D721Med (cell line): ENCODE measurements at places on chromosomes 12 and 14.

GRCh38 chr12:111937429-111937828, 75.5 kb downstream of the TMEM116 start:
- DNase-seq, result no peak

DNA sequence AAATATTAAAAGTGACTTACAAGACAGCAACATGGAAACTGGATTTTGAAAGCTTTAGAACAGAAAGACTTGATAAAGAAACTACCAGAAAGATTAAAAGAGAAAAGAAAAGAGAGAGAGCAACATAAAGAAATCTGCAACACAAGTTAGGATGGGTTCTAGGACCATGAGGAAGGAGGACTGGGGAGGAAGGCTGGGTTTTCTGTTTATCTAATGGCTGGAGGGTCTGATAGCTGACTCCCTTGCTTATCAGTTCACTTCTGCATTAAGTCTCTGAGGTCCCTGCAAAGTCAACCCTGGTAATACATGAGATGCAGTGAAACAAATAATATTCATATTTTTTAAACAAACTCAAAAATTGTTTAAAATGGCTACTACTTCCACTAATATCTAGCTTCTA, 90.1 kb downstream of the RPAP3 start:
- DNase-seq, result no peak

GRCh38 chr12:46555406-46555852, 182.9 kb upstream of the SLC38A2 start:
- no peak for DNase-seq

- DNase-seq, result no peak
Observed at GRCh38 chr12:91594715-91595114, 412.1 kb upstream of the DCN start.

GRCh38 chr12:122961531-122962329, 4.5 kb downstream of the ABCB9 start:
- no peak for DNase-seq

DNA sequence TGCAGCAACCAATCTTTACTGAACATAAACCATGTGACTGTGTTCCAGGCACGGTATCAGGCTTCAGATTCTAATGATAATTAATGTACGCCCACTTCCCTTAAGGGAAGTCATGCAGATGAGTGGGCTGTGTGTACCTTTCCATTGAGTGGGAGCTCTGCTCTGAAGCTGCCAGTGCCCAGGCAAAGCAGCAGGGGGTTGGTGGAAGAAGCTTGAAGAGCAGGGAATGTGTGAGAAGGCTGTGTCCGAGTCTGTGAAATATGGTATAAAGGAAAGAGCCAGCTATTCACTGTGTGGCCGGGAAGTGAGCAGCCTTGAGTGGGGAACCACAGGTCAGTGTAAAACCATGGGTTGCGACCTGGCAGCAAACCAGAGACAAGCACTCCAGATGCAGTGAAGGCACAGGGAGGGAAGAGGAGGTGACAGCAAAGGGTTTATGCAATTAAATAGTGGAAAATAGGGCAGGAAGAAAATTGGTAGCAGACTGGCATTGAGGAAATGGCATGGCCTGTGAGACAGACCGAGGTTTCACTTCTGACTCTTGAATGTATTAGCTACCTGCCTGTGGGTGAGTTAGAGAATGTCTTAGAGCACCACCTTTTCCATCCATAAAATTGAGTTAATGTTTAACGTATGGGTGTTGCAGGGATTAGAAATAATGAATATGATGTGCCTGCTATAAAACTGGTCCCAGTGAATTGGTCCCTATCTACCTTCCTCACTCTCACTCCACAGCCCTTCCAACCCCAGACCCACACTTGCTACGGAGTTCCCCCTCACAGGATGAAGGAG, 116.4 kb downstream of the NTF3 start:
- DNase-seq, result no peak

GRCh38 chr12:110916295-110916875, 4.0 kb downstream of the MYL2 start:
- no peak for DNase-seq

- DNase-seq, result no peak
Observed at GRCh38 chr12:6380141-6381121, 3.5 kb upstream of the LTBR start.

DNA sequence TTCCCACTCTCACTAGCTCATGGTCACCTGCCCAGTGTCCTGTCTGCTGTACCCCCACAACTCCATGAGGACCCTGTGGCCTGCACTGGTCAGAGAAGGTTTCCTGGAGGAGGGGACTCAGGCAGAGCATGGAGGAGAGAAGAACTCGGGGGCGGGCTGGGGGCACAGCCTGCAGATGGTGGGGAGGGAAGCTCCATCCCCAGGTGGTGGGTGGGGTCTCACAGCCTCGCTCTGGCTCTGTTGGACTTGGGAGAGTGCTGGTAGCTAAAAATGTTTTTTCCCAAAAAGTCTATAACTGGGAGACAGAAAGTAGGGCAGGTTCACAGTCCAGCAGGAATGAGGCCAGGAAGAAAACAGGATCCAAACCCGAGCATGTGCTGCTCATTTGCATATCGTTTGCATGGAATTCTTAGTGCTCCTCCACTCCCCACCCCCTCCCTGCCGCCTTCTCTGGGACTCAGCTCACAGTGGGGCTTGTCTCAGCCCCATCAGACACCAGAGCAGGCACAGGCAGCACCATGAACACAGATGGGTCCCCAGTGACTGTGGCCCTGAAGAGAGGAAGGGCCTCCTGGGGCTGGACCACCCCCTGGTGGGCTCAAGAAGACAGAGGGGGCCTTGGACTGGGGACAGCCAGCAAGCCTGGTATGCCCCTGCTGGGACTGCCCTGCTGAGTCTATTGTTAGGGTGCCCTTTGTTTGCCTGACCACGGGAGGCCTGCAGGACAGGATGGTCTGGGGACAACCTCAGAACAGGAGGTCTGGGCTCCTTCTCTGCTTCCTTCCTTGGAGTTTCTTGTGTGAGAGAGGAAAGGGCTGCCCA, 67.0 kb upstream of the SFSWAP start:
- DNase-seq, result no peak

DNA sequence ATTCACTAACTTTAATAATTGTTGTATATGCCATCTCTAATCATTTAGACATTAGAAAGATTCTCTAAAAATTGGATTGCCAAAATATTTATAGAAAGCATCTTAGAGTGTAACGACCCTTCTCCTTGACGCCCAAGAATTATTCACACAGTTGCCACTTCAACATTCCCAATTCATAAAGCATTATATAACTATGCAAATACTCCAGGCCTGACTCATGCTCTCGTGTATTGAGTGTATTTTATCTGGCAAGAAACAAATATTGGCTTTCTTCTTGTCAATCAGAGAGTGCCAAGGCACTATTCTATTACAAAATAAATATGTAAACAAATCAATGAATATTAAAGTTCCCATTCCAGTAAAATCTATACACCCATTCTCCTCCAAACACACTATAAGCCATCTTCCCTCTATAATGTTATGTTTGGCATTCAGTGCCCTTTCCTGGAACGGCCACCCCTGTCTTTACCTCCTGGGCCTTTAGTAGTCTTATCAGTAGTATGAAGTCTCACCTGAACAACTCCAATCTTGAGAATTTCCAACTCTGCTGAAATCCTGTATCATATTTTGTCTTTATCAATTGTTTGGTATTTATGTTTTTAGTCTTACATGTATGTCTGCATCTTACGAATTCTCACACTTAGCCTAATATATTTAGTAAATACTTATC, 182.6 kb downstream of the PIK3C2G start:
- DNase-seq, result no peak

DNA sequence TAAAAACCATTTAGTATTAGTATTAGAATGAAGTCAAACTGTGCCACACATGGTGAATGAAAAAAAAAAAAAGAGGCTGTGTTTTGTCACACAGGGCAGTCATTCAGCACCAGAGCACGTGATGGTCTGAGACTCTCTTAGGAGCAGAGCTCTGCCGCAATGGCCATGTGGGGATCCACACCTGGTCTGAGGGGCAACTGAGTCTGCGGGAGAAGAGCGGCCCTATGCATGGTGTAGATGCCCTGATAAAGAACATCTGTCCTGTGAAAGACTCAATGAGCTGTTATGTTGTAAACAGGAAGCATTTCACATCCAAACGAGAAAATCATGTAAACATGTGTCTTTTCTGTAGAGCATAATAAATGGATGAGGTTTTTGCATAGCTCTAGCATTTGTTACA, 12.2 kb upstream of the BDKRB1 start:
- no peak for DNase-seq

DNA sequence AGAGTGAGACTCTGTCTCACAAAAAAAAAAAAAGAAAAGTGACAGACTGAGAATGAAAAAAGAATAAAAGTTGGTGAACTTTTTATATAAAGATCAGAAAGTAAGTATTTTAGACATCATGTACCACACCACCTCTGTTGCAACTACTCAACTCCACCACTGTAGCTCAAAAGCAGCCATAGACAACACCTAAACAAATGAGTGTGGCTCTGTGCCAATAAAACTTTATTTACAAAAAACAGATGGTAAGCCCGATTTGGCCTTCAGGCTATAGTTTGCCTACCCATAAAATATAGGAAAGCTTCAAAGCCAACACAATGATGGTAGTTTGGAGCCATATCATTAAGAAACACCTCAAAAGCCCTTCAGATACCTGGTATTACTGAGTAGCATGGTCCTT, 154.5 kb upstream of the FOXN3 start:
- no peak for DNase-seq

DNA sequence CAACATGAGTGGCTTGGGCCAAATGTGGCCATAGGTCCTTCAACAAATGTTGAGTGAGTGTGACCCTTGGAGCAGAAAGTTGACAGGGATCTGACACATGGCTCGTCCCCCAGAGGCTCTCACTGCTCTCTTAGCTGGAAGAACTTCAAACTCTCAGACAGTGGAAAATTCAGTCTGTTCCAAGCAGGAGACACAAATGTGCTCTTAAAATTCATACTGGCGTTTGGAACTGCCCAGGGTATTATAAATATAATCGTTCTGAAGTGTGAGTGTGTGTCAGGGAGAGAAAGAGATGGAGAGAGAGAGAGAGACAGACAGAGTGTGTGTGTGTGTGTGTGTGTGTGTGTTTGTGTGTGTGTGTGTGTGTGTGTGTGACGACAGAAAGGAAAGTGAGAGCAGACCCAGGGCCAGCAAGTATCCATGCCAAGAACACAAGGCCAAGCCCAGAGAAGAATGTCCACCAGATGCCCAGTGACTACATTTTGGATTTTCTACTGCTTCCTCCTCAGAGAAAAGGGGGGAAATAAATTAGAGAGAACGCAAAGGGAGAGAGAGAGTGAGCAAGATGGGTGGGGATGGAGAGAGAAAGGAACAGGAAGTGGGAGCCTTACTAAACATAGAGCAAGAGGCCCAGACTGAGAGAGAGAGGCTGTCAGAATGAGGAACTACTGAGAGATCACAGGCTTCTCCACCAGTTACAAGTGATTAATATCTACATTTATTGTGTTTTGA, 193.6 kb upstream of the NUDT4 start:
- no peak for DNase-seq

DNA sequence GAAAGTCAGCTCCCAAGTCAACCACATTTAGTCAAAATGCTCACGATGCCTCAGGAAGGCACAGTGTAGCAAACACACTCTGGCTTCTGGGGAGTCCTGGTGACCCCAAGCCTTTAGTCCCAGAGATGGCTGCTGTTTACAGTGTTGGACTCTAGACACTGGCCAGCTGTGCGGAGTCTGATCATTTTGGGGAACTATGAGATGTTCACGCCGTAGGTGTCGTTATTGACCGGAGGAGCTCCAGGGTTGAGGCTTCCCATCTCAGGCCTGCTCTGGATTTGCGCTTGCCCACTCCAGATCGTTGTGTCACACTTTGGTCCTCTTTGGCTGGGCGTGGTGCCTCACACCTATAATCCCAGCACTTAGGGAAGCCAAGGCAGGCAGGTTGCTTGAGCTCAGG, 27.7 kb downstream of the BRI3BP start:
- DNase-seq, result no peak

- DNase-seq, result no peak
Observed at GRCh38 chr14:39491134-39491571, 58.9 kb upstream of the FBXO33 start.

- no peak for DNase-seq
Observed at GRCh38 chr14:57816568-57817284, 49.2 kb downstream of the SLC35F4 start.

- DNase-seq, result no peak
Observed at GRCh38 chr14:68956724-68957123, 22.4 kb downstream of the ACTN1 start.

GRCh38 chr14:52789118-52789517, 2.3 kb downstream of the GNPNAT1 start:
- DNase-seq, result no peak

GRCh38 chr14:64628940-64629408, 75.2 kb upstream of the PLEKHG3 start:
- DNase-seq, result no peak

DNA sequence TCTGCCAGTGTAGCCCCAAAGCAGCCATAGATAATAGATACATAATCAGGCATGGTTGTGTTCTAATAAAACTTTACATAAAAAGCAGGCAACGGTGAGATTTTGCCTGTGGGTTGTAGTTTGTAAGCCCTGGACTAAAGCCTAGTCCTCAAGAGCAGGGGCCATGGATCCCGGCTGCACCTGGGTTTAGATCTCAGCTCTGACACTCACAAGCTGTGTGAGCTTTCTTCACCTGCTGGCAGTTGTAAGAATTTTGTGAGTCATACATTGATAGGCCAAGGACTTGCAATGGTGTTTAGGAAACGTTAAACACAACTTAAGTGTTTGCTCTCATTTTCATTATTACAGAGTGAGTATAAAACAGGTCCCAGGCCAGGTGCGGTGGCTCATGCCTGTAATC, 395.8 kb upstream of the TBX3 start:
- DNase-seq, result no peak

GRCh38 chr14:74735125-74735524, 22.2 kb downstream of the FCF1 start:
- no peak for DNase-seq

- DNase-seq, result no peak
Observed at GRCh38 chr14:72945356-72946027, 19.2 kb downstream of the DCAF4 start.

DNA sequence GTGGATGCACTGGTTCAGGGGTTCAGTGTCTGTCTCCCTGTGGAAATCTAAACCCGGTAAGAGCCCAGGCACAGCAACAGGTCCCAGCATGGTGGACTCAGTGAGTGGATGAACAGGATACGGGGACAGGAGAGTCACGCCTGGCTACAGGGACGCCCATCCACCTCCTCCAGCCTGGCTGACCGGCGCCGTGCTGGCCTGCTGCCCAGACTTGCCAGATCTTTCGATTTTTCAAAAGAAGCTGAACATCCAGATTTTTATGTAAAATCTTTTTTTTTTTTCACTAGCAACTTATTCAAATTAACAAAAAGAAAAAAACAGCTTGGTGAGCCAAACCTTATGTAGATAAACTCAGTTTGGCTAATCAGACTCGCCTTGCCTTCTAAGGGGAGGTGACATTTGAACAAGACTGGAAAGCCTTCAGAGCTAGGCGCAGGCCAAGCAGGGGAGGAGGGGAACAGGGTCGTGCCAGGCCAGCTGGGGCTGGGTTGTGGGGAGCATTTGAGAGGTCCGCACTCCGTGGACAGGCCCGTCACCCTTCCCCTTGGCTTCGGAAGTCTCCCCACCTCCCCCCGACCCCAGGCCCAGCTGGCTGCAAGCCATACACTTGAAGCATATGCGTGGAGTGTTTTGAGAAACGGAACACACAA, 87.8 kb upstream of the NCOR2 start:
- no peak for DNase-seq
